Stimulated activated CD8-positive, alpha-beta memory T cell treated with anti-CD3 and anti-CD28 coated beads, Interleukin-15, amount 100 ng/mL, for 24 hours (primary cell): ENCODE measurements at places on chromosomes 7 and 10.

- DNase-seq, result no peak
Measured at GRCh38 chr10:128812000-128812399, 655.0 kb upstream of the MGMT start.

GRCh38 chr7:135174941-135175340 is 4.4 kb upstream of the CYREN start:
- DNase-seq, result no peak

DNA sequence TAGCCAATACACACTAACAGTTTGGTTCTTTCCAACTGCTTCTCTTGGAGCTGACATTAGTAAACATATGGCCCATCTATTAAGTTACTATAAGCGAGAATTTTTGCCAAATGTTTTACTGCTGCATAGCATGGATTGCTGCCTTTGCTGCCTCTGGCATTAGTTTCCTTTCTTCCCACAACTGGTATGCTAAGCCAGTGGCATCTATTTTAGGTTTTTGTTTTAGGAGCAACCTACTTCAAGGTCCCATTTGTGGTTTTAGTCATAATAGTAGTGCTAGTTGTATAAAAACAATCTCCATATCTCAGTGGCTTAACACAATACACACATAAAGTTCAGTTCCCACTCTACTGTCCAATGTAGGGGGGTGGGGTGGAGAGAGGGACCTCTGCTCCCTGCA is 25.9 kb upstream of the PANK1 start:
- no peak for DNase-seq

- DNase-seq, result no peak
Measured at GRCh38 chr7:124208173-124208572, 175.3 kb upstream of the TMEM229A start.

DNA sequence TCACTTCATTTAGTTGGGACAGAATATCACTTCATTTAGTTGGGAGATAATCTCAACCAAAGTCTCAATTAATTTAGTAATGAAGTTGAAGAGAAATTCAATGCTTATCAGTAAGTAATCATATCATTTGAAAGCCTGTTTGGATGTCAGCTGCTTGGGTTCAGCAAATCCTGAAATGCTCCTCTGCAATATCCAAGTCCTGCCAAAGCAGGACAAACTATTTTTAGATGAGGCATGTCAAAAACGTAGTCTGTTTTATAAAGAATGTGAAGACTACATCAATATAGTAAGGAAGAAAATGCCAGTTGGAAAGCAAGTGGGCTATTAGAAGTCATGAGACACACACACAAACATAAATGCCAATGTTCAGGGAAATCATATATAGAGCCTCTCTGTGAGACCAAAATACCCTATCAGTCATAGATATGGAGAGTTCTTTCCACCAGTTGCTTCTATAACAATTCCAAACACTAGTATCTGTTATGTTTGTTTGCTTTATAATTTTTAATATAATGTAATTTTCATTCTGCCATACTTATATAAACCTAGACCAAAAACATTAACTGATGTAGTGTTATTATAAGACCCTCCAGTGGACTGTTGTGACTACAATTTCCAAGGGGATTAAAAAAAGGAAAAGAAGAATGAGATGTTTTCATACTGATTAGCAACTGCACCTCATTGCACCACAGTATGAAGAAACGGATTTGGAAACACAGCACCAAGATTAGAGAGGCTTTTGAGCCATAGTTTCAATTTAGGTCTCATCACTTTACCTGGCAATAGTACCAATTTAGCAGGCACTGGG is 160.7 kb downstream of the LRRTM3 start:
- DNase-seq, result no peak

DNA sequence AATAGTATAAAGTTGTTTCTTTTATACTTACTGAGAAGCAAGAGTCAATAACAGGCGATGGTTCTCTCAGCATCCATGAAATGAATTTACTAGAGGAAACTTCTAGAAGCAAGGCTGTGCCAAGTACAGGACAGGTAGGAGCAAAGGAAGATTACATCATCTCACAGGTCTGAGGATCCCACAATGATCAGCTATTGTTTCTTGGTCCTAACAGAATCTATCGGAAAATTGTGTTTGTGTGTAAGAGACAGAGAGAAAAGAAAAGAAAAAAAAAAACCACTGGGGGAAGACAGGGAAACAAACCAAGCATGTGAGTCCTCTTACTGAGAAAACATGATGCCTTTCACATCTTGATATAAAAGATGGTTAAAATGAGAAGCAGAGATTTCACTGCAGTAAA is 535.0 kb upstream of the NRP1 start:
- DNase-seq, result no peak

GRCh38 chr10:110442746-110443145 is 55.0 kb upstream of the DUSP5 start:
- DNase-seq, result no peak

GRCh38 chr10:70063418-70064098 is 10.9 kb downstream of the MACROH2A2 start:
- no peak for DNase-seq

DNA sequence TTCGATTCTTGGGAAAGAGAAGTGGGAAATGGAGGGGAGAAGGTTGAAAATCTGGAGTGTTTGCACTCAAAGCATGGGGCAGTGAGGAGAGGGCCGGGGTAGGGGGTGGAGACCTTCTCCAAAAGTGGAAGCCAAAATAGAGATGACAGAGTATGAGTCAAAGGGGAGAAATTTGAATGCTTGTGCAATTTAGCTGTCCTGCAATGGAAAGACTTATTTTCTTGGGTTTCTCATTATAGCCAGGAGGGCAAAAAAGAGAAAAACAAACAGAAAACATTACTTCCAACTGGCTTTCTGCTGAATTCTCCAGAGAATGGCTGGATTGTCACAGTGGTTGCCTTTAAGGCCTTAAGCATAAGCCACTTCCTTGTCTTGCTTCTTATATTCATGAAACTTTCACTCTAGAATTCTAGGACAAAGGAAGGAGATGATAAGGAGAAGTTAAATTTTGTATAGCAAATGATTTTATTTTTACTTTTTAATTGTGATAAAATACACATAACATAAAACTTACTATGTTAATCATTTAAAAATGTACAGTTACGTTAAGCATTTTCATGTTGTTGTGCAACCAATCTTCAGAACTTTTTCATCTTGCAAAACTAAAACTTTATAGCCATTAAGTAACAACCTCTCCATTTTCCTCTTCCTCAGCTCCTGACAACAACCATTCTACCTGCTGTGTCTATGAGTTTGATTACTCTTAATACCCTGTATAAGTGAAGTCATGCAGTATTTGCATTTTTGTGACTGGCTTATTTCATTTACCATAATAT is 100.2 kb downstream of the GPR85 start:
- DNase-seq, result no peak

DNA sequence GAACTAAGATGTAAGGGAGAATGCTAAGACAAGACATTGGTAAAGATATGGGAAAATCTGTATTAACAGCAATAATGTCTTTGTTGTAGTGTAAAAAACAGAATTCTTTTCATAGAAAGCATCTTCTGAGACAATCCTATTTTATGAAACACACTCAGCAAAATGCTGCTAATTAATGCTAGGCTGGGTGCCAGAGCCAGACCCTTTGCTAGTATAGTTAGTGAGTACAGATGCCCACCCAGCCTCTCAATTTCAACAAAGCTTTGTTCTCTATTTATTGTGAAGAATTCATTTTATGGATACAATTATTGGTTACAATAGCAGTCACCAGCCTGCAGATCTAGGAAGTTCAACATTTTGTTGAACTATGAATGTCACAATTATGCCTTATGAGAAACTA is 131.0 kb downstream of the SEM1 start:
- DNase-seq, result no peak

DNA sequence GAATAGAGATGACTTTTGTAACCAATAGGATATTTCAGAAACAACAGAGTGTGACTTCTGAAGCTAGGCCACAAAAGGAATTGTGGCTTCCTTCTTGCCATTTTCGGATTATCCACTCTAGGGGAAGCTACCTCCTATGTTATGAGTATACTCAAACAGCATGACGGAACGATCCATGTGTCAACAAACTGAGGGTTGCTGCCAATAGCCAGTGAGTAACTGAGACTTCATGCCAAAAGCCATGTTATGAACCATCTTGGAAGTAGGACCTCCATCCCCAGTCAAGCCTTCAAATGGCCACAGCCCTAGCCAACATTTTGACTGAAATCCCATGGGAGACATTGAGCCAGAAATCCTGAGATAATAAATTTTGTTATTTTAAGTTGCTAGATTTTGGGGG is 69.0 kb upstream of the IL6 start:
- no peak for DNase-seq

- no peak for DNase-seq
Measured at GRCh38 chr10:9339716-9340115, 1285.2 kb downstream of the GATA3 start.

GRCh38 chr10:4623757-4624420 is 202.1 kb upstream of the AKR1E2 start:
- no peak for DNase-seq

DNA sequence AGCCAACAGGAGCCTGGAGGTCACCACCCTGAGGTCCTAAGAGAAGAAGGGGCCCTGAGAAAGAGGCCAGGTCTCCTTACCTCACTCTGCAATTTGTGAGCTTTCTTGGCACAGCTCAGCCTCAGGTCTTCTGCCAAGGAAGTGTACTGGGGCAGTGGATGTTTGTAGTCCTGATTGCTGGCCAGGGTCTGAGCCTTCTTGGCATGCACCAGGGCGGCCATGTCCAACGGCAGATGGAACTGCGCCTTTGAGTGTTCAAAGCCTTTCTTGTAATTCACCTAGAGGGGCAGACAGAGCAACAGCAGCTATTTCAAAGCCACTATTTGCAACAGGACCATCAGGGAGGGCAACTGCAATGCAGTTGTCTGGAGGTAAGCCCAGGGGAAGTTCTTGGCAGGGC is 51.7 kb downstream of the NRAP start:
- no peak for DNase-seq

DNA sequence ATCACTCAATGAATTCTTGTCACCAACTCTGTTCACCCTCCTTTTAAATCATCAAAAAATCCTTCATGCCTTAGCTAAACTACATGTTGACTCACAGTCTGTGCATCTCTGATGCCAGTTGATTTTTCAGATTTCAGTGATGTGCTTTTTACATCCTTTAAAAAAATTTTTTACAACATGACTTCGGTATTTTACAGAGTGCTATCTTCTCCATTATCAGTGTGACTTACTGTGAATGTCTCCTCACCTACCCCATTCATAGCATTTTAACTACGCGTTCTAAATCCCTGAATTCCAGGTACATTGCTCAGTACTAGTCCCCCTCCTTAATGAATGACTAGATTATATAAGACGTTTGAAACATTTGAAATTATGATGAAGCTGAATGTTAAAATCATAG is 98.7 kb downstream of the DNAH11 start:
- no peak for DNase-seq

DNA sequence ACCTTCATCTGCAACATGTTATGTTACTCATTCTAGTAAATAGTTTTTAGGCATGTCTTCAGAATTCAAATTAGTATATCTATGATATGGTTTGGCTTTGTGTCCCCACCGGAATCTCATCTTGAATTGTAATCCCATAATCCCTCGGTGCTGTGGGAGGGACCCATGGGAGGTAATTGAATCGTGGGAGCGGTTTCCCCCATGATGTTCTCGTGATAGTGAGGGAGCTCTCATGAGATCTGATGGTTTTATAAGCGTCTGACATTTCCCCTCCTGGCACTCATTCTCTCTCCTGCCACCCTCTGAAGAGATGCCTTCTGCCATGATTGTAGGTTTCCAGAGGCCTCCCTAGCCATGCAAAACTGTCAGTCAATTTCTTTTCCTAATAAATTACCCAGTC is 20.4 kb upstream of the GPR37 start:
- no peak for DNase-seq

DNA sequence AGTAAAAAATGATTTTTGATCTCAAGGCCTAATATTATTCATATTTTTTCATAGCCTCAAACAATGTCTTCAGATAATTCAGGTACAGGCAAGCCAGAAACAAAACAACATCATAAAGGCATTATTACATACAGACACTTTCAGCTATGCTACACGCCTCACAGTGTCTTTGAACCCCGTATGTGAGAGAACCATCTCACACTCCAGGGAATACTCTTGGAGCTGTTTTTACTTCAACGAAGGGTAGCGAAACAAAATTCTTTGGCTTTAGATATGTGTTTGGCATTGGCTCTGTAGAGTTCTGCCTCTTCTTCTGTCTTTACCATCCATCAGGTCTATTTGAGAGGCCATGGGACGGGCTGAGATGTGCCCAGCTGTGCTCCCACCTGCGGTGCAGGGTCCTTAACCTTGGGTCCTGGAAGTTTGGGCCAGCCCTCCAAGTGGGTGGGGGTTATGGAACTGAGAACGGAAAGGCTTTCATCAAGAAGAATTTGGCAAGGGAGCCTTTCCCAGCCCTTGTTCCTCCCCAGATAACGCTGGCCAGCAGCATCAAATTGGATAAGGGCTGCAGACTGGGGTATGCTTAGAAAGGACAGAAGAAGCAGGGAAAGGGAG is 276.9 kb downstream of the TCF7L2 start:
- DNase-seq, result no peak

DNA sequence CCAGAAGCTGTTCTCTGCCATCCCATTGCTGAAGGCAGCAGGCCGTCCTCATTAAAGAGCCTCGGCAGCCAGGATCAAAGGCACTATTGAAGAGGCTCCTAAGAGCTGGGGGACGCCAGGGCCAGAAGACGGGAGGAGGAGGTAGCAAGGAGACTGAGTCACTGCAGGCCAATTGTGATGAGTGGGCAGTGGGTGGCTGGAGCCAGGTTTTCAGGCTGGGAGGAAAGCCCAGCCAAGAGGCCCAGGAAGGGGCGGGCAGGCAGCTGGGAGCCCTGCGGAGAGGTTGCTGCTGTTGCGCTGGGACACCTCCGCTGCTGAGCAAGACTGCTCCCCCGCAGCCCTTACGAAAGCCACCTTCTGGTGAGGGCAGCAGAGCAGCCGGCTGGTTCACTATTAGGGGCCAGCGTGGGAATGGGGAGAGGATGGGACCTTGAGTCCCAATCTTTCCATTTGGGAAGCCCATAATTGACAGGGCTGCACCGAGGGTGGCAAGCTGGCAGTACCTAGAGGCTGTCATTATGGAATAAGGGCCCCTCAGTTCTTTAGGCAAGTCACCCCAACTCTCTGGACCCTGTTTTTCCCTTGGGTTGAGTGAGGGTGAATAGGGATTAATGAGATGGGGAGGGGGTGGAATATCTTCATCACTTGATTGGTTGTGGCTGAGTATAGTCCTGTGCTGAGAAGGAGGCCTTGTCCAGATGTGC is 48.4 kb downstream of the UNC5B start:
- no peak for DNase-seq

DNA sequence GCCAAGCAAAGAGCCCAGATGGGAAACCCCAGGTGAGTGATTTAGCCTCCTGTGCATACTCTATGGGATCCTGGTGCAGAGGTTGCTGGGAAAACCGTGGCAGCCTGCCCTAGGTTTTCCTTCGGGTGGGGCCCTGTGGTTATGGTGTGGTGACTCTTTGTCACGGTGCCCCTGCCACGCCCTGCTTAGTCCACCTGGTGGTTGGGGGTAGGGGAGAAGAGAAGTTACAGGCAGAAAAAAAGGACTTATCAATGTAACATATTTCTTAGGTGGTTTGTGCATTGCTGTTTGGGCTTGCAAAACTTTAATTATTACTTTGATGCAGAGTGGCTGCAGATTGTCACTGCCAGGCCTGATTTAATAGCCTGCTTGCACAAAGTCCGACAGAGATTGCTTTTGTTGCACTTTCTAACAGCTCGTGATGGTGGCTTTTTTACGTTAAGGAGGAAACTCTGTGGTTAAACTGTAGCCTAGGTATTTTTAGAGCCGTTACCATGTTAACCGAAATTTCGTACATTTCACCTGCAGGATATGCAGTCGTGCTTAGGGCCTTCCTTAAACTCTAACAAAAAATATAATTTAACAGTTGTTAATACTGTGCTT is 197.4 kb downstream of the RNLS start:
- no peak for DNase-seq
